ENCODE measurements at places on chromosomes 7 and 10.

DNA sequence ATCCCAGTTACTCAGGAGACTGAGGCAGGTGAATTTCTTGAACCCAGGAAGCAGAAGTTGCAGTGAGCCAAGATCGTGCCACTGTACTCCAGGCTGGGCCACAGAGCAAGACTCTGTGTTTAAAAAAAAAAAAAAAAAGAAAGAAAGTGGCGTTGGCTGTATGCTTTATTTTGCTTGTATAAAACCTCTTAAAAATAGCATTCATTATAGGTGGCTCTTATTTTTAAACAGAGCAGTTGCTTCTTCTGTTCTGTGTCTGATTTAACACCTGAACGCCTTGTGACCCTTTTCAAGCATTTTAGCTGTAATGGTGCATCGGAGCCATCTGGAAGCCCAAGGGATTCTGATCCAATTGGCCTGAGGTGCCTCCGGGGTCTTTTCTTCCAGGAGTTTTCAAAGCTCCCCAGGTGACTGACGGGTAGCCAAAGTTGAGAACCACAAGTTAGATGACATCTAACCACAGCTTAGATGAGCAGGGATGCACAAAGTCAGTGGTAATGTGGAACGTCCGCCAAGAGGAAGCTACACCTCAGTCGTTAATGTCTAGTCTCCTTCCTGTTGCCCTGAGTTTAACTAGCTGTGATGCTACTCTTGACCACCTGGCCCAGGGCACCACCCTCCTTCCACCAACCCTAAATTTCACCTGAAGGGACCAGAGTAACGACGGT is 274.6 kb upstream of the KLF6 start:
- no peak for DNase-seq

DNA sequence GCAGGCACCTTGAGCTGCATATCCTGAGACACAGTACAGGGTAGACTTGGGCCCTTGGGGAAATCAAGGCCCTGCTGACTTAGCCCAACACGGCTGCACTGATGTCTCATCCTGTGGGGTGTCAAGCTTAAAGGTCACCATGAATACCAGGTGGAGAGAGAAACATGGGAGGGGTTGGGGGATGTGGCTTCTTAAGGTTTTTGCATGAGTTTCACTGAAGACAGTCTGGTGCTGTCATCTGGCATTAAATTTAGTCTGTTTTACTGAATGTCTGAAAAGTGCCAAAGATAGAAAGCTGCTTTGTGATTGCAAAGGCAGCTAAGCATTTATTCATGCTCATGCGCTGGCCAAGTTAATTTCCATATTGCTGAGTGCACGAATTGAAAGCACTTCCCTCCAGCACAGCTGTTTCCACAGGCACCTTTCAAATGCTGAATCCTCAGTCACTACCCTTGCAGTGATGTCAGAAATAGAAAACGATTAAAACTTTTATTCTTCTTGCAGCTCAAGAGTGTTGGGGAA is 102.1 kb downstream of the OSBPL3 start:
- no peak for DNase-seq

DNA sequence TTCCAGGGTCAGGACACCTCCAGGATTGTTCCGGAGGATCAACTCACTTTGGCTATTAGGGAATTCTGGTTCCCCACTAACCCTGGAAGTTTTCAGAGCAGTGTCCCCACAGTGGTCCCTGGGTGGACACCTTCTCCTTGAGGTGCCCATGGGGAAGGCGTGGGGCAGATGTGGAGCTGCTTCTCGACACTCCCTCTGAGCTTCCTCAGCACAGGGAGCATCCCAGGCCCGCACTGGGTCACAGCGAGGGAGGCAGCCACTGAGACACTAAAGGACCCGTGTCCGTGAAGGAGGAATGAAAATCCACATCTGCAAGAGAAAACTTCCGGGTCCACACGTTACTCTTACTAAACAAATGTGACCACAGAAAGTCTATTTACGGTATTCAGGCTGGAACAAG is 48.2 kb upstream of the MNX1 start:
- DNase-seq, result no peak

DNA sequence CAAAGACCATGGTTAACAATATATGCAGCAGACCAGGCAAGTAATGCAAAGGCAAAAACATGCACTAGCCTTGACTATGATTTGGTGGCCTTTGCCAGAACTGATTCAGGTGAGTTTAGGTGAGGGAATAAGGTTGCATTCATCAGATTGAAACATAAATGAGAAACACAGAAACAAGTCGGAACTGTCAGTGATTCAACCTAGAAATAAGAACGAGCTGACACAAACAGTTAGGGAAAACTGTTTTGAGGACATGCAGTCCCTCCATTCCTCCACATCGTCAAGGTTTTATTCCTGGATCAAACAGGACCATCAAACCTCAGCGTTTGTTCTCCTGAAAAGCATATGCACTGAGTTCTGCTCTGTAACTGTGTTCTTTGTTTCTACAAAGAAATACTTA is 1.8 kb downstream of the ZNF248 start:
- DNase-seq, result no peak

DNA sequence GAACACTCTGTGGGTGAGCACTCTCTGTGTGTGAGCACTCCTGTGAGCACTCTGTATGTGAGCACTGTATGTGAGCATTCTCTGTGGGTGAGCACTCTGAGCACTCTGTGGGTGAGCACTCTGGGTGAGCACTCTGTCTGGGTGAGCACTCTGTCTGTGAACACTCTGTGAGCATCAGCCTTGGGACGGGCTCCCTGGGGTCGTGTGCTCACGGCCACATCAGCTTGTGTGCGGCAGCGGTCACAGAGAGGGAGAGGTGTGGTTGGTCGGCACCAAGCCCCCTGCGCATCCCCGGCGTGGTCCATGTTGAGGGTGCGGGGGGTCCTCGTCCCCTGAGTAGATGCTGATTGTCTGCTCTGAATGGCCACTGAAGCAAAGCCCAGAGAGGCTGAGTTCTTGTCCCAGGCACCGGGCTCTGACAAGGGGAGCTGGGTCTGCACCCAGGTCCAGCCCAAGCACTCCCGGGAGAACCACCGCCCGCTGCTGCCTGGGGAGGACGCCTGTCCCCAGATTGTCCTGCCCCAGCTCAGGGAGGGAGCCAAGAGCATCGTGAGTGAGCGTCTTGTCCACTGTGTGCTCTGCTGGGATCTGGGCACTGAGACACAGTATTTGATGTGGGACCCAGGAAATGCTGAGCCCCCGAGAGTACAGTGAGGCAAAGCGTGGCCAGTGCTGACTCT is 143.7 kb downstream of the DNAJB6 start:
- no peak for DNase-seq

DNA sequence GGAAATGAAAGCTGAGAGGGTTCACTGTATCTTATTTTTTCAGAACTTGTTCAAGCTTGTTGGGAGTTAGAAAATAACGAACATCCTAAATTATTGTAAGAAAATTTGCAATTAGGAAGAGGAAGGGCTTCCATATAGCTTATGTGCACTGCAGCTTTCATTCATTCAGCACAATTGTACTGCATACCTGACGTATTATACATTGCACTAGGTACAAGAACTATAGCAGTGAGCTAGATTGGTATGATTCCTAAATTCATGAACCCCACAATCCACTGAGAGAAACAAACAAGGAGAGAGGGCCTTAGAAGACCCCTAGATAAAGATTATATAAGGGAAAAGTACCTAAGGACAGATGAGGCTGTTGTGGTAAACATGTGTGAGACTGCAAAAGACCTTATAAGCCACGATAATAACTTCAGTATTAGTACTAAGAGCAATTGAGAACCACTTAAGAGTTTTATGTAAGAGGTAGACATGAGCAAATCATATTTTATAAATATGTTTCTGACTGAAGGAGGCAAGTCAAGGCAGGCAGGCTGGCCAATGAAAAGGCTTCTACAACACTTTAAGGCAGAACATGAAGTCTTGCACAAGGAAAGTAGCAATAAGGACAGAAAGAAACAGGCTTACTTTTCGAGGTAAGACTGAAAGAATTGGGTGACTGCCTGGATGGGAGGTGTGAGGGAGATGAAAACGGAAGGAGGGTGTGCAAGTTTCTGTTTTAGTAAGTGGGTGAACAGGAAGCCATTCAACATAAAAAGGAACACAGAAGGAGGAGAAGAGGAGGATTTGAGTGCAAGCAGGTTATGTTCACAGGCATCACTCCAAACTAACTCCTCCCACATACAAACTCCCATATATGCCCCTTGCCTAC is 77.9 kb upstream of the LRRN3 start:
- no peak for DNase-seq

DNA sequence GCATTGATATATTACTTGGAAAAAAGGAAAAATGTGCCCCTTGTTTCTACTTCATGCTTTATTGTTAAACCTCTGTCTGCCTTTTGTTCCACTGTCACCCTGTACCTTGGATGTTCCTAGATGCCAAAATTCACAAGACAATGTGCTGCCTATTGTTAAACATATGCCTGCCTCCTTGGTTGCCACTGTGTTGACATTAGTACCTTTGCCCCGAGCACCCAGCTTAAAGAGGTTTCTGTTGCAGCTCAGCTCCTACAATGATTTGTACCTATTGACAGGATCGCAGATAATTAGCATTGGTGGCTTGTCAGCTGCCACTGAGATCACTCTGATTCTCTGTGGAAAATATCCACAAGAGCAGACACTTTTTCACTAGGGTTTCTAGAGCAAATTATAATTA is 188.0 kb downstream of the KCND2 start:
- DNase-seq, result no peak

DNA sequence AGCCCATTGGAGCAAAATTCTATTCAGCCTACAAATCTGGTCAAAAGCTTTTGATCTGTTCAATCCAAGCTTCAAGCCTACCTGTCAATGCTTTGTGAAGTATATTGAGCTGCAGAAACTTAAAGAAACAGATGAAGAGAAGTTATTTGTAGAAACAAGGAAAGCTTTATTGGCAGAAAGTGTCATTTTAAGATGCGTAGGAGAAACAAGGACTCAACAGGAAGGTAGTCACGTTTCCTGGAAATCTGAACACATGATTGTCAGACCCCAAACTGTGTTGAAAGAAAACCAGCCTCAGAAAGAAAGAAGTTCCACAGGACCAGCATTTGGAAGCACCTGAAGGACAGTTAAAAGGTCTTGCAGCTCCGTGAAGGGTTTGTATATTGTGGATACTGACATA is 34.8 kb upstream of the PURB start:
- no peak for DNase-seq

GRCh38 chr7:12570534-12571461 is at the start of gene SCIN:
TSS of gene SCIN (plus strand) at chr7:12570720. CDS start at chr7:12570787, 67 bp downstream.
- peak; percentile 43 for DNase-seq

DNA sequence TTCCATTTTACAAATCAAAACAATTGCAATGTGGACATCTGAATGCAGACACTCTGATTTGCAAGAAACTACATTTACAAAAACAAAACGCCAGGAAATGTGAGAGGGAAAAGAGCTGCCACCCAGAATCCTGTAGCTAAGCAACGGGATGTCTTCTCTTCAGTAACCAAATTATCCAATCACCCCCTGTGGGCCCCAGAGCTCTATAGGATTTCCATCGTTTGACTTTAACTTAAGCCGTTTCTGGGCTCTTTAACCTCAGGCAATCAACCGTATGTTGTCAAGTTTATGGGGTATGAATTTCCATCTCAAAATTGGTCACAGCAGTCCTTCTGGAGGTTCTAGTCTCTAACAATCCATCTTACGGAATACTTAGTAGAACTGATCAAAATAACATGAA is 240.5 kb downstream of the ETV1 start:
- no peak for DNase-seq

- no peak for DNase-seq
Observed at GRCh38 chr10:11678074-11678793, 63.9 kb upstream of the ECHDC3 start.

GRCh38 chr10:60192946-60193345 is 196.7 kb downstream of the ANK3 start:
- no peak for DNase-seq

DNA sequence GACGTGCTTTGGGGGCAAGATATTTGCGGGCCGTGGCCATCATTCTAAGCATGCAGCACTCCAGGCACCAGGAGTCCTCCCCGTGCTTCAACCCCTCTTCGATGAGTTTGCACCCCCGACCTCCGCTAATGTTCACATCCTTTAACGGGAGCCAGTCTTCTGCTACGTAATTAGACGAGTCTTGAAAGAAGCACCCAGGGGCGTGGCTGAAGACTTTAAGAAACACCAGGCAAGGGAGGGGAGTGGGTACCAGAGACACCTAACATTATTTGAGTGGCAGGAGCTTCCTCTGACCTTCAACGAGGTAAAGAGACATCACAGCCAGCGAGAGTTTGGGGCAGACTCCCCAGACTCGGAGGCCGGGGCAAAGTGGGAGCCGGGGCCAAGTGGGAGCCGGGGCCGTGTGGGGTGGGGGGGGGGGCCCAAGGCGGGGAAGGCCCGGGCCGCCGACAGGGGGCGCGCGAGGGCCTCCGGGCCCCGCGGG is 31.1 kb upstream of the TOMM7 start:
- DNase-seq, result no peak

GRCh38 chr7:111987115-111987826 is 218.9 kb downstream of the DOCK4 start:
- no peak for DNase-seq

DNA sequence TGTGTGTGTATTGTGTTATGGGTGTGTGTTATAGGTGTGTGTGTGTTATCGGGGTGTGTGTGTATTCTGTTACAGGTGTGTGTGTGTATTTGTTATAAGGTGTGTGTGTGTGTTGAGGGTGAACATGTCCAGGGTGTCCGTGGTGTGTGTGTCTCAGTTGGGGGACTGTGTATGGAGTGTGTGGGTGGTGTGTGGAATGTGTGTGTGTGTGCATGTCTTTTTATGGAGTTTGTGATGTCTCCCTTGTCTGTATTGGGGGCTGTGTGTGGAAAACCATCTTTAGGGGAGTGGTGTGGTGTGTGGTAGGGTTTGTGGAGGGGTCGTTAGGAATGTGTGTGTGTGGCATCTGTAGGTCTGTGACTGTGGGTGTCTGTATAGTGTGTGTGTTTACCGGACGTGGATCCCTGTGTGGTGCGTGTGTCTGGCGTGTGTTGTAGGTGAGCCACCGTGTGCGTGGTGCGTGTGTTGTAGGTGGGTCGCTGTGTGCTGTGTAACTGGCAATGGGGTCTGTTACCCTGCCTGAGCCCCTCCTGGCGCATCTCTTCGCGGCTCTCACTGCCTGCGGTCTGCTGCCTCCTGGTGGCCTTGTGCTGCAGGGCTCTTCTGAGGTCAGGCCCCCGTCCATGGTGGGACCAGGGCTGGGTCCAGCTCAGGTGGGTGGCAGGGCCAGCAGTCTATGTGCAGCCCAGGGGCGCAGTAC is 61.7 kb downstream of the PALD1 start:
- no peak for DNase-seq

DNA sequence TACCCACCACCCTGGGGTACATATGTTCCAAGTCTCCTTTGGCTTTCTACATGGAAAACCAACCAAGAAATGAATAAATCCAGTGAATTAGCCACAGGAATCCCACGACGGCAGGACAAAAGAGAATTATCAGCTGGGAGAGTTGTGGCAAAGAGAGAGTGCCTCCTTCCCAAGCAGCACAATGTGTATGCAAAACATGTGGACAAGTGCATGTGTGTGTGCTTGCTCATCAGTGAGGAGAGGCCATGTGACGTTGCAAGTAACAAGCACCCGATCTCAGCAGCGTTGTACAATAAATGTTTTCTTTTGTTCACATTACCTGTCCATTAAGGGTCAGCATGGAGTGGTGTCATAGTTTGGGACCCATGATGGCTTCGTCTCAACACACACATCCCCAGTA is 50.0 kb upstream of the EMX2 start:
- DNase-seq, result no peak
